ENCODE measurements at places on chromosomes 7 and 10. TPM values are rescaled to one million over a fixed set of nuclear protein-coding genes. Genes with fewer than 3 reads are reported as not detected.

DNA sequence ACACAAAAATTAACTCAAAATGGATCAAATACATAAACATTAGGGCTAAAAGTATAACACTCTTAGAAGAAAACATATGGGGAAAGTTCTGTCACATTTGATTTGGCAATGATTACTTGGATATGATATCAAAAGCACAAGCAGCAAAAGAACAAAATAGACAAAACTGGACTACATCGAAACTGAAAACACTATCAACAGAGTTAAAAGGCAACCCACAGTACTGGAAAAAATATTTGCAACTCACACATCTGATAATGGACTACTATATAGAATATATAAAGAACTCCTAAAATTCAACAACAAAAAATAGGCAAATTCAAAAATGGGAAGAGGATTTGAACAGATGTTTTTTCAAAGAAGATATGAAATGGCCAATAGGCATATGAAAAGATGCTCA lies 51.0 kb downstream of the COA1 start:
- DNase-seq = no peak

- no peak for DNase-seq
Measured at GRCh38 chr7:36202398-36202797, 49.3 kb downstream of the EEPD1 start.

DNA sequence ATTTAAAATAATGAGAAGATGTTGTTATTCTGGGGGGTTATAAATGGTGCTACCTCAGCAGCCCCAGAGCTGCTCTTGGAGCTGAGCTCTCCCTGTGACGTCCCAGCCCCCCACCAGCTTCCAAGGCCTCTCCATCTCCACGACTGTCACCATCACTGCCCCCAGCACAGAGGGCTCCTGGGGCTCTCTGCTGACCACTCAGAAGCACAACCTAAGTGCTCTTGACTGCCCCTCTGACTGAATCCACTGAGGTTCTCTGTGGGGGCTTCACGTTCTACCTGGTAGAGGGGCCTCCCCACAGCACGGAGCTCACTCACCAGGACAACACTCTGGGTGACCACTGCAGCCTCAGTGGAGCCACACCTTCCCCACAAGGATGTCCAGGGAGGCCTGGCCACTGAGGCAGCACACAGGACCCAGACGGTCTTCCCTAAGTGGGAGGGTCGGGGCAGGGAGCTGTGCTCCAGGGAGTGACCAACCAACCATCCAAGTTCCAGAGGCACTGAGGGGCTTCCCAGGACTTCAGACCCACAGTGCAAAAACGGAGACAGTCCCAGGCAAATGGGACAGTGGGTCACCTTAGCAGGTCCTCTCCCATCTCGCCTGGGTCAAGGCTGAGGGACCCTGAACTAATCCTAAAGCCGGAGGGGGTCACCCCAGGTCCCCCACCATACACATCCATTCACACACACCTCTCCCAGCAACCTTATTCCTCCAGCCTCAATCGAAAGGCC lies 121.0 kb upstream of the PPP2R2D start:
- DNase-seq = no peak

DNA sequence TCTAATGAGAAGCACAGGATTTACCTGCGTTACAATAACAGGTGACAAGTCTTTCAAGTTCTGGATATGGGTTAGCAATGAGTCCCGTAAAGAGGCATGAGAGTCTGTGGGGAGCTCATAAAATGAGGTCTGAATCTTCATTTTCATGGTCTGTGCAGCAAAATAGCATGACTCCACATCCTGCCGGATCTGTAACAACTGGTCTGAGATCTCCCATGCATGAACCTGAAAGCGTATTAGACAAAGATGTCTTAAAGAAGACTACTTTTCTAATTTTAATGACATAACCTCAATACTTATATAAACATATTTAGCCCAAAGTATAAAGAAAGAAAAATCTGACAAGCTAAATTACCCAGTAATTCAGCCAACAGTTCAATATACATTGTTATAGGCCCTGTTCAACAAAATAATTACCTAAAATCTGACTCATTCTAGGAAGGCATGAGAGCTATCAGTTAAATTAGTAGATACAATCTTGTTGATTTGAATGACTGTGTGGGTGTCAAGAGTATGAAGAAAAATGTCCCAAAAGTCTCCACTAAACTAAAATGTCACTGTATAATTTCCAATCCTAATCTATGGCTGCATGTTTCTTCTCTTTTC lies 36.9 kb downstream of the TNPO3 start:
- DNase-seq = no peak

- DNase-seq = no peak
Measured at GRCh38 chr7:77542409-77542808, 5.3 kb downstream of the PTPN12 start.

DNA sequence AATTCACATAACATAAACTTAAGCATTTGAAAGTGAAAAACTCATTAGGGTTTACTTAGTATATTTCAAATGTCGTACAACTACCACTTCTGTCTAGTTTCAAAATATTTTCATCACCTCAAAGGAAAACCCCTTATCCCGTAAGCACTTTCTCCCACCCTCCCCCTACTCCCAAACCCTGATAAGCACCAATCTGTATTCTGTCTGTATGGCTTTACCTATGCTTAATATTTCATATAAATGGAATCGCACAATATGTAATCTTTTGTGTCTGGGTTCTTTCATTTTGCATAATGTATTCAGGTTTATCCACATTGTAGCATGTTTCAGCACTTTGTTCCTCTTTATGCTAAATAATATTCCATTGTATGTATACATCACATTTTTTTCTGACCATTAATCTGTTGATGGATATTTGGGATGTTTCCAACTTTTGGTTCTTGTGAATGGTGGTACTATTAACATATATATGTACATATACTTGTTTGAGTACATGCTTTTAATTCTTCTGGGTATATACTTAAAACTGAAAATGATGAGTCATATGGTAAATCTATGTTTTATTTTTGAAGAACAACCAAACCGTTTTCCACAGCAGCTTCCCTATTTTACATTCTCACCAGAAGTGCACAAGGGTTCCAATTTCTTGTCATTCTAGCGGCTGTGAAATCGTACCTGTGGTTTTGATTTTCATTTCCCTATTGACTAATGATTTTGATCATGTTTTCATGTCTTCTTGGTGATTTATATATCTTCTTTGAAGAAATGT lies 6.2 kb upstream of the STARD3NL start:
- no peak for DNase-seq

DNA sequence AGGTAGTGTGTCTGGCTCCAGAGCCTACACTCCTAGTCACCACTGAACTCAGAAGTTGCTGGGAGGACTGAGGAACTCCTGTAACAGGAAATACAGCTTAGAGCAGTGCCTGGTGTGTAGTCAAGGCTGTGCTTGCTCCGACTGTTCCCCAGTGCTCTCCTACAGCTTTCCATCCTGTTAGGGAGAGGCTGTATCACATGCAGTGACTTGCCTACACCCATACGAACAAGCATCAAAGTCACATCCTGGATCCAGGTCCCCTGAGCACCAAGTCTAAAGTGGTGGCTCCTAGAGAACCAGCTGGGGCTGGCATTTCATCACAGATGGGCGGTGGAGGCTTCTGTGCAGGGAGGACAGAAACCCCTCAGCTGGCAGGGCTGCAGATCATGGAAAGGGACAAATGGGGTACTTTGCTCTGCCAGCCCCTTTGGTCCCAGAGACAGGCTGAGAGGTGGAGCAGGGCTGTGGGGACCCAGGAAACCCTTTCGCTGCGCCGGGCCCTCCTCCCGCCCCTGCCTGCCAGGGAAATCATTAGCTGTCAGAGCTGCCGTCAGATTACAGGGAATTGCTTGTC lies 7.7 kb downstream of the ASB10 start:
- no peak for DNase-seq

GRCh38 chr7:73423519-73424488 lies 9.8 kb upstream of the FZD9 start:
- no peak for DNase-seq

DNA sequence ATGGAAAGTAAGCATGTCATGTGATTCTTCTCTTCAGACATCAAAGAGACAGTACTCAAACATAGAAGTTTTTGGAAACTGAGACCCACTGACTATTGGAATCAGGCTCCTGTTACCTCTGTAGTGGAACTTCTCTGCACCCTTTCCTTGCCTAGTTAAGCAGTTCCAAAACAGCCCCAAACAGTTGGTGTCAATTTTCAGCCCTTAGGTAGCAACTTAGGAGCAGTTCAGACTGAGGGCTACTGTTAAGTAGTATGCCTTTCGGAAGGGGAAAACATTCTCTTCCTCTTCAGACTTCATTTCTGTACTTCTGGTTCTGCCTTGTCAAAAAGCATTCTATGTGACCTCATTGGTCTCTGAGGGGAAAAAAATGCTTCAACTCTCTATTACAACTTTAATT lies 85.7 kb downstream of the ZNF277 start:
- no peak for DNase-seq

GRCh38 chr7:13524076-13524475 lies 465.4 kb downstream of the ETV1 start:
- peak; percentile 8 for DNase-seq

DNA sequence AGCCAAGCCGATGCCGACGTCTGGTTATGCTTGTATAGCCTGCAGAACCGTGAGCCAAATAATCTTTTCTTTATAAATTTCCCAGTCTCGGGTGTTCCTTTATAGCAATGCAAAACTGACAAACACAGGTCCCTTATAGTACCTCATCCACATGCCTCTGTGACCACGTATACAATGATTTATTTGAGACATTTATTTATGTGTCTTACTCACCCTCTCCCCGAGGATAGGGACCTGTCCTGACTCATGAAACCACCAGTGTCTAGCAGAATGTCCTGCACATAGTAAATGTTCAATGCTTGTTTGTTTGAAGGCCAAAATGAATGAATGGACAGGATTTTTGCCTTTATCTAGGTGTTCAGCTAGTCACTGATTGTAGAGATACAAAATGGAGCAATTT lies 147.9 kb upstream of the FZD8 start:
- DNase-seq = peak; percentile 68

GRCh38 chr10:3033925-3034324 lies 33.4 kb upstream of the PFKP start:
- DNase-seq = no peak

GRCh38 chr10:102001435-102002068 lies 54.4 kb downstream of the ARMH3 start:
- no peak for DNase-seq

SPDYE16 gene
- total RNA-seq = not detected

GLCCI1 gene
- total RNA-seq = 2.8 TPM

GNG11 gene
- total RNA-seq = 26.0 TPM

UCN3 gene
- not detected for total RNA-seq

GFRA1 gene
- 112 TPM for total RNA-seq

RGR gene
- not detected for total RNA-seq

SLC39A12 gene
- total RNA-seq = not detected

TMEM130 gene
- total RNA-seq = 0.60 TPM

PPP1R17 gene
- total RNA-seq = not detected

ENO4 gene
- 0.35 TPM for total RNA-seq
